Subcutaneous adipose tissue (tissue), 4 donors: ENCODE measurements at places on chromosomes 4 and X. TPM values are rescaled to one million over a fixed set of nuclear protein-coding genes. Genes with fewer than 3 reads are reported as not detected.

DUX4 gene
- total RNA-seq, result not detected

SULT1E1 gene
- total RNA-seq, result not detected

KIT gene
- total RNA-seq, result 12.1 TPM

NXF2 gene
- total RNA-seq, result not detected

XAGE1A gene
- total RNA-seq, result not detected

ODAM gene
- total RNA-seq, result not detected

ATOH1 gene
- total RNA-seq, result not detected

COL4A6 gene
- total RNA-seq, result 6.2 TPM

CXCL10 gene
- 2.6 TPM for total RNA-seq

ZFP42 gene
- not detected for total RNA-seq

IL1RAPL1 gene
- 0.66 TPM for total RNA-seq

POLA1 gene
- 11.9 TPM for total RNA-seq

EDA2R gene
- total RNA-seq, result 2.5 TPM

SMIM31 gene
- not detected for total RNA-seq

CTPS2 gene
- 17.4 TPM for total RNA-seq

IL2 gene
- not detected for total RNA-seq

TMSB15A gene
- 0.85 TPM for total RNA-seq

PLK4 gene
- total RNA-seq, result 3.4 TPM
